ENCODE measurements at places on chromosomes 11 and 22. TPM values are rescaled to one million over a fixed set of nuclear protein-coding genes. Genes with fewer than 3 reads are reported as not detected.
A peak's percentile ranks its signal among the peaks of the same experiment; 100 is the strongest.

Gene ARFIP2
- total RNA-seq = 58.7 TPM

GRCh38 chr22:26642465-26643417 is 14.6 kb upstream of the MIAT start:
- peak; percentile 29 for DNase-seq

GRCh38 chr11:6539748-6540268 is 42.7 kb downstream of the DNHD1 start:
- no peak for DNase-seq

- no peak for DNase-seq
Measured at GRCh38 chr22:25637032-25637431, 72.6 kb downstream of the GRK3 start.

Gene ART1
- total RNA-seq = not detected

DNA sequence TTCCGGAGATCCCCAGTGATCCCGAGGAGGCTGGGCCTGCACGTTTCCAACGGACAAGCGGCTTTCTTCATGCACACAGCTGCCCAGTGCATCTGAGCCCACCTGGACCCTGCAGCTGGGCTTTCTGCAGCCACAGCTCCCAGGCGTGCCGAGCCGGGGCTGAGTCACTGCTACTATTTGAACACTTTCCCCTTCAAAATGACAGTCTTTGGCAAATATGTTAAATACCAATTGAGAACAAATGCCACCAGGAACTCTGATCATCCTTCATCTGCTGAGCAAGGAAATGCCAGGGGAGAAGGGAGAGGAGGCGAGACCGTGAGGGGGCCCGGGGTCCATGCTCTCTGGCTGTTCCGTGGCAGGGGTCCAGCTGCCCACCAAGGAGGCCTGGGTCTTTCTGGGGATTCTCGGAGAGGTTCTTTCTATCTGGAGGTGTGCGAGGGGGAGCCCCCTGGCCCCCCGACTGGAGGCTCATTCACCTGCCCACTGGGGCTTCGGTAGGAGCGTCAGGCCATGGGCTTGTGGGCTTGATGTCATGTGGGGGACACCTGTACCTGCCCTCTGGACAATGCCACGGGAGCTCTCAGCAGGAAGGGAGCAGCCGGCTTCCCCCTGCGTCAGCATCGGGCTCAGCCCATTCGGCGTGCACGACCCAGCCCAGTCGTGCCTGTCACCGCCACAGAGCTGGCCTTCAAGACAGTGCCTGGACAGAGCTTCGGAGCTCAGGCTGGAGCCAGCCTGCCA is 159.6 kb downstream of the CTTN start:
- no peak for DNase-seq

- DNase-seq = no peak
Measured at GRCh38 chr11:117538263-117539135, 210.8 kb downstream of the CEP164 start.

DNA sequence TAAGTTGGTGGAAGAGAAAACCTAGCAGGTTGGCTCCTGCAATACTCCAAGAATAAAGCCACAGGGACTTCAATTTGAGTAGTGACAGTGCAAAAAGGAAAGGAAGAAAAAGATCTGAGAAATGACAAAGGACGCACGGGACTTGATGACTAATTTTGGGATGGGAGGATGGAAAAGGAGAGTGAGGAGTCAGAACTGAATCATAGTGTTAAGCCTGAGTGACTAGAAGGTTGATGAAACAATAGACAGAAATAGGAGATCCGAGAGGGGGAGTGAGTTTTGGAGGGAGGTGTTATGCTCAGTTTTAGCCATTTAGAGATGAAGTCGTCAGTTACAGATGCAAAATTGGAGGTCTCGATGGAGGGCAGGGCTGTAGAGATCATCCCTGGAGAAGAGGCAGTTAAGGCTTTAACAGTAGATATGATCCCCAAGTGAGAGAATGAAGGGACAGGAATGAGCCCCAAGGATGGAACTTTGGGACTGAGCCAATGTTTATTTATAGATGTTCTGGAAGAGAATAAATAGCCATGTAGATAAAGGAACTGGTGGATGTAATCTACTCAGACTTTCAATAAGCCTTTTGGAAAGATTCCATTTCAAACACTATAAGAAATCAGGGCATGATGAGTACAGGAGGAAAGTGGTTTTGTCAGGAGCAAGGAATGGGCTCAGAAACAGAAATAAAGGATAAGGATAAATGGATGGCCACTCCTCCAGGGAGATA is 108.9 kb upstream of the NCAM1 start:
- peak; percentile 72 for DNase-seq

- peak; percentile 6 for DNase-seq
Measured at GRCh38 chr11:27058456-27058855, 17.8 kb downstream of the BBOX1 start.

Gene ZDHHC13
- total RNA-seq = 20.2 TPM

DNA sequence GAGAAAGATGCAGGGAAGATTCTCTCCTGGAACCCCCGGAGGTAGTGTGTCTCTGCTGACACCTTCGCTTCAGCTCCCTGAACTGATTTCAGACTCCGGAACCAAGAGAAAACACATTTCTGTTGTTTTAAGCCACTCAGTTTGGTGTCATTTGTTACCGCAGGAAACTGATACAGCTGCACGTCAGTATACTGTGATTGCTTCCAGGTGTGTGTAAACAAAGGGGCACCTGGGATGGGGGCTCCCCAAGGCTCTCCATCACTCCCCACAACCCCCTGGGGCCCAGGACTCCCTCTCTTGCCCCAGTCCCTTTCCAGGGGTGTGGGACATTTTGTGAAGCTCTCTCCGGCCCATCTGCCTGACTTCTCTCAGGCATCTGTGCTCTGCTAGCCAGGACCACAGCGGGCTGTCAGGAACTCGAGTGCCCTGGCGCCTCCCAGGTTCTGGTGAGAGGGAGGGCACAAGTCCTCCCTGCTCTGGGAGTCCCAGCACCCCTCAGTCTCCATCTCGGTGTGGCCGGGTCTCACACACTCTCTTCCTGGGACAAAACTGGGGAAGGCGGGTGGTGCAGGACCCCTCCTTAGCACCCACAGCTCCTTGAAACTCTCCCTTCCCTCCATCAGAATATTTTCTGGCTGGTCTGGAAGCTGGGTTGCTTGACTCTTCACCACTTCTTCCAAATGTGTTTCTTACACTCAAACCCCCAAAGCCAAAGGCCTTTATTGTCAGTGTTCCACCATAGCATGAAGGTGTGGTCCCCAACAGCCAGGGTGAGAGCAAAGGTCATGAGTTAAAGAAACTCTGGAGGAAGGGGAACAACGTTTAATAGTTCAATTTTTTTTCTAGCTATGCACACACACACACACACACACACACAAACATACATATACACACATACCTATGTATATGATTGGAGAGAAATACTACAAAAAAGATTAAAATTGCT is 35.0 kb upstream of the TSKU start:
- DNase-seq = no peak

- peak; percentile 36 for DNase-seq
Measured at GRCh38 chr22:30890686-30891442, 77.7 kb downstream of the MORC2 start.

GRCh38 chr22:50546326-50547262 is 895 bp downstream of the KLHDC7B start:
- no peak for DNase-seq

Gene CDC42EP2
- 2.9 TPM for total RNA-seq

DNA sequence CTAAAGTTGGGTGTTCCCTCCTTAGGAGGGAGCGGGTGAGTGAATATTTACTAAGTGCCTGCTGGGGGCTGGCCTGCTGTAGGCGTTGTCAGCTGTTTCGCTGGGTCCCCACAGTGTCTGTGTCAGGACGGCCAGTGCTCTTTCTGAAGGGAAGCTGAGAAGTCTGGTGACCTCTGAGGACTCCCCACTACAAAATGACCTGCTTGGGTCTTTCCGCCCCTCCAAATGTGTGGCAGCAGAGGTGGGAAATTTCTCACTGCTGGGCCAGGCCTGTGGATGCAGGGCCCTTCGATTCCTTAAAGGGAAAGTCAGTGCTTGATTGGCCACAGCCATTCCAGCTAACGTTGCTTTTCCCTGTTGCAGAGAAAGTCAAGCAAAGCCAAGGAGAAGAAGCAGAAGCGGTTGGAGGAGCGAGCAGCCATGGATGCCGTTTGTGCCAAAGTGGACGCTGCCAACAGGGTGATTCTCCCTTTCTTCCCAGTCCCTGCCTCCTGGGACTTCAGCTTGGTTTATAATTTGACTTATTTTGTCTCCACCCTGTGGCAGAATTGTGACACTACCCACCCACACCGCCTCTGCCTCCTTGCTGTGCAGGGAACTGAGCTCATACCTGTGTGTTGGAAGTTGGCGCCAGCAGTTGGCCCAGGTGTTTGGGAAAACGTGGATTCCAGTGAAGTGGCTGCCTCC is 6.8 kb downstream of the NAA40 start:
- peak; percentile 59 for DNase-seq

Gene NXPE1
- total RNA-seq = not detected

Gene PC
- 15.2 TPM for total RNA-seq

DNA sequence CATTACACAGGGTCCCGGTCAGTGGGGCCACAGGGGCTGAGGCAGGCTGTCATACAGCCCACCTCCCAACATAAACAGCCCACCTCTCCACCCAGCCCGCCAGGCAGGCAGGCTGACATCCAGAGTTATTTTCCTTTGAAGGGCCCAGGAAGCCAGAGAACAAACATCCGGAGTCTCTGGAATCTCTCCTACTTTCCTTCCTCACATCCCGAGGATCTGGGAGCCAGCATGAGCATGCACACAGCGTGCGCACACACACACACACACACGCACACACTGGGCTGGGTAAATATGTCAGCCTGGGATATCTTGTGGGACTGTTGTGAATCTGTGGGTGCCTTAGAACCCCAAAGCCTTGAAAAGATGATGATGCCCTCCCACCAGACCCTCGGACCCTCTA is 55.4 kb downstream of the PDE2A start:
- no peak for DNase-seq

GRCh38 chr11:15196704-15197103 is 82.0 kb downstream of the INSC start:
- no peak for DNase-seq

Gene SH3BP1
- 5.7 TPM for total RNA-seq

- DNase-seq = peak; percentile 57
Measured at GRCh38 chr11:46336563-46337180, 10.6 kb upstream of the DGKZ start.

DNA sequence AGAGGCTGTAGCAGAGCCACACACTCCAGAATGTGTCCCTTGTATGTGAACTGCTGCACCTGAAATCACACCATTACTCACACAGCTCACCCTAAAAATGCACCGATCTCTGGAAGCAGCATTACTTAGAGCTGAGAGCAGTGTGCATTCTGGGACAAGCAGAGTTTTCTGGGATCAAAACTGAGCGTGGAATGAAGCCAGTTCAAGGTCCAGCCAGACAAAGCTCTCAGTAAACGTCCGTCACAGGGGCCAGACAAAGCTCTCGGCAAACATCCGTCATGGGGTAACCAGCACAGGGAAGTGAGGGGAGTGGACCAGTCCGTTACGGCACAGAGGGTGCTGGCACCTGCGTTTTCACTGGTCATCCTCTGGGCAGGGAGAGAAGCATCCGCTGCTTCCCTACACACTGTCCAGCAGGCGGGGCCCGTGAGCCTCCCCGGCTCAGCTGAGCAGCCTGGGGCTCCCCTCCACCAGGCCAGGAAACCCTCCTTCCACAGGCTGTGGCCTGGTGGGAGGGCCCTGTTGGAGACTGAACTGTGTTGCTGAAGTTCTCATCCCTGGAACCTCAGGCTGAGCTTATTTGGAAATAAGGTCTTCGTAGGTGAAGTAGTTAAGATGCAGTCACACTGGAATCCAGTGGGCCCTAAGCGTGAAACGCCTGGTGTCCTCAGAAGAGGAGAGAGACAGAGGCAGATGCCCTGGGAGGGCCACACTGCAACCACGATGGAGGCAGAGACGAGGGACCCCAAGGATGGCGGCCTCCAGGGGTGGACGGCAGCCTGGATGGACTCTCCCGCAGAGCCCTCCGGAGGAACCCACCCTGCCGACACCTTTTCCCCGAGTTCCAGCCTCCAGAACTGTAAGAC is 883.9 kb downstream of the BRD1 start:
- peak; percentile 67 for DNase-seq

Gene OR4D5
- not detected for total RNA-seq

- peak; percentile 15 for DNase-seq
Measured at GRCh38 chr11:94449437-94449836, 44.2 kb downstream of the MRE11 start.

DNA sequence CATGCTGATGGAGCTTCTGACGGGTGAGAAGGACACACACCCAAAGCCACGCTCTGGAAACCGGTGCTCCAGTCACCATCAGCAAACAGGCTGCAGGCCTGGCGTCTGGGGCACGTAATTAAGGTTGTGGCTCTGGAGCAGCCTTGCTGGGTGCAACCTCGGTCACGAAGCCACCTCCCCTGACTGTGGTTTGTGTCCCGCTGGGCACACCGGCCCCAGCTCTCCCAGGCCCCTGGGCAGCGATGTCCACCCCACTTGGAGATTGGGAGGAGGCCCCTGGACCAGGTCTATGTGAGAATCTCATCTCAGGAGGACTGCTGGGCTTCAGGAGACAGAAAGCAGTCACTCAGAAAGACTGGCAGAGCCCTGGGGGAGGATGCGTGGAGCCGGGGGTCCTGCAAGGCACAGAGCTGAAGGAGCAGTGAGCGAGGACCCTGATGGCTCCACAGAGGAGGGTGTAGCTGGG is 631.6 kb downstream of the BRD1 start:
- DNase-seq = no peak

DNA sequence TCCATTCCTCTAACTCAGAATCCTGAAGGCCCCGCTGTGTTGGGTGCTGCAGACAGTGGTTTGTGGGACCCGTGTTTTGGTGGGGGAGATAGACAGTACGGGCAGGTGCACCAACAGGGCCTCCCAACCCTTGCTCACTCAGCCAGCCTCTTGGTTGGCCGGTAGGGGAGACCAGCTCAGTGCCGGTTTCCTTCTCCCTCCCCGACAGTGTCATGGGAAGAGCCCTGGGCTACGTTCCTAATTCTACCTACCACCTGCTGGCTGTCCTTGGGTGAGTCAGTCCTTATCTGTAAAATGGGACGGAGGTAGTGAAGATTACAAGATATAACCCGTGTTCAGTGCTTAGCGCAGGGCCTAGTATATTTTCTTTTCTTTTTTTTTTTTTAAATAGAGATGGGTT is 5.9 kb downstream of the TMEM134 start:
- DNase-seq = no peak

GRCh38 chr11:120031612-120032600 is 106.0 kb downstream of the TRIM29 start:
- no peak for DNase-seq

DNA sequence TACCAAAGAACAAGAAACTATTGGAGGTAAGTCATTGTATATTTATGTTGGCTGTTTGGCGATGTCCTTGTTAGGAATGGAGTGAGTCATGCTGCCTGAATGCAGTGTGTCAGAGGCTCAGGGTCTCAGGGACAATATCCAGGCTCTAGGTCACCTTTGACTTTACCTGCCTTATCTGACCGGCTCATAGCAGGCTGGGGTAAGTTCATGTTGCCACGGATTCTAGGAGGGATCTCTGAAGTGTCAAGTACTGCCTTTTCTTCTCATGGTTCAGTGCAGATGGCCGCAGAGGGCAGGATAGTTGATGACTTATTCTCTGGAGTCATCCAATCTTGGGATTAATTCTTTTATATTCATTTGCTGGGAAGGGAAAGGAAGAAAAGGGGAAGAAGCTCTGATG is 53.2 kb downstream of the SPON1 start:
- DNase-seq = peak; percentile 82
